ENCODE measurements at places on chromosomes 5 and 9.

GRCh38 chr5:458547-459353 lies 15.8 kb downstream of the EXOC3 start:
- peak; percentile 53 for DNase-seq

DNA sequence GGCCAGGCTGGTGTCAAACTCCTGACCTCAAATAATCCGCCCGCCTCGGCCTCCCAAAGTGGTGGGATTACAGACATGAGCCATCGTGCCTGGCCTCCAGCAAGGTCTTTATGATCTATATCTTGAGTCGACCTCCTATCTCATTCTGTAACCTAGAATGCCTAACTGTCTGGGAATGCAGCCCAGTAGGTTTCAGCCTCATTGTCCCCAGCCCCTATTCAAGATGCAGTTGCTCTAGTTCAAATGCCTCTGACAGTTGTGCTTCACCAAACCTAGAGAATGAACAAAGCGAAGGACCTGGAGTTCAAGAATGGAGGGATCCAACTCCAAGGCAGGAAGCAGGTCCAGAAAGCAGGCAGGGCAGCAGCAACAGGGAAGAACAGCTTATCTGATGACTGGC lies 30.8 kb downstream of the GLRX start:
- DNase-seq: no peak

DNA sequence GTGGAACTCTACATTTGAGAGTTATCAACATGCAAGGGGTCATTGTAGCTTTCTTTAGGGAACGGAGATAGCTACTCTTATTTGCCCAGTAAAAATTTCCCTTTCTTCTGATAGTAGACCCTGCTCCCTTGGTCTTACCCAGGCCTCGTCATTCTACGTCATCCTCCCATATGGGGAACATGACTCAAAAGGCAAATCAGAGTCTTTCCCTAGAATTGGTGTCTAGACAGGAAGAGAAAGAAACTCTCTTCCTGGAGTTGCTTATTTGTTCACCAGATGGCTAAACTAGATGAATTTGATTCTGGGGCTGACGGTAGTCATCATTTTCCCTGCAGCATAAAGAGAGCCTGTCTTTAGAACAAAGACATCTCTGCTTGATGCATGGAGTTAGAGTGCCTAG lies 12.2 kb upstream of the SLC38A9 start:
- DNase-seq: no peak

DNA sequence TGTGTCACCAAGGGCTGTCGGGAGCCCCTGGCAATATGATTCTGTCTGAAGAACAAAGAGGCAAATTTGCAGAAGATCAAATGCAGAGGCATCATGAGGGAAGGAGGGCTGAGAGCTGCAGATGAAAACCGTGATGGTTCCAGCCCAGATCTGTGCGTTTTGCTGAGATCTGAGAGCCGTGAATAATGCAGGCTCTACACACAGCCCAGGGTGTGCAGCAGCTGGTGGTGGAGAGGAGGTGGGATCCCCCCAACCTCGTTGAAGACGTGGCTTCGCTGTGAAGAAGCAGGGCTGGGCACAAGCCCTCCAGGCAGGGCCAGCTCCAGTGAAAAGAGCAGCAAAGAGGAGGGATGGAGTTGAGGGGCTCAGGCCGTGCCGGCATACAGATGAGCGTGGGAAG lies 75.5 kb downstream of the TSPAN17 start:
- no peak for DNase-seq

DNA sequence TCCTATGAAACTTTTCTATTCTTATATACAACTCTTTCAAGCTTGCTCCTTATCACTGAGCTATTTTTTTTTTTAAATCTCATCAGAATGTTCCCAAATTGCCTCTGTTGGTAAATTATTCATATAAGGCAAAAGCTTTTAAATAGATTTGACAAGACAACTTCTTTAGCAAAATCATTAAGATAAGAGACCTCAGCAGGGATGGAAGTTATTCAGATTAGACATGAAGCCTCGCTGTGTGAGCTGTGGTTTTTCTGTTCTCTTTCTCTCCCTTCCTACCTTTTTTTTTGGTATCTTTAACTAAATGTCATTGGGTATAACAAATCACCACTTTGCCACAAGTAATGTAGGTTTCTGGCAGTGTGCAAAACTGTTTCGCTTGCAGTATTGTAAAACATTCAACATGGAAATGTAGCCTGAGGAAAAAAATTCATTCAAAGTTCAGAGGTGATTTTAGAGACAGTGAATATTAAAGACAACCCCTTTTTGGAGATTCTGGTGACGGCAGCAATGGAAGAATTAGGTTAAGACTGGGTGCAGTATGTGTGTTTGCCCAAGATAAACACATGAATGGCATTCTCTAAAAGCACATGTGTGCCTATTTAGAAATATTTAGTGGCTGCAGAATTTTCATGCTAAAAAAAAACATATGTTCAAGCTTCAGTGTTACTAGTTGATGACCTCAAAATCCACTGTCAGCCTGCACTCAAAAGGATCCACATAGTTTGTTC lies 467.1 kb downstream of the ZNF608 start:
- DNase-seq: no peak

DNA sequence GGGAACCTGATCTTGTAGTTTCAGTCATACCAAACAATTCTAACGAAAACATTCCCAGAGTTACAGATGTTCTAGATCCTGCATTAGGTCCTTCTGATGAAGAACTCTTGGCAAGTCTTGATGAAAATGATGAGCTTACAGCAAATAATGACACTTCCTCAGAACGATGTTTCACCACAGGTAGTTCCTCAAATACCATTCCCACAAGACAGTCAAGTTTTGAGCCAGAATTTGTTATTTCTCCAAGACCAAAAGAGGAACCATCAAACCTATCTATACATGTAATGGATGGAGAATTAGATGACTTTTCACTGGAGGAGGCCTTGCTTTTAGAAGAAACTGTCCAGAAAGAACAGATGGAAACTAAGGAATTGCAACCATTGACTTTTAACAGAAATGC lies 21.0 kb downstream of the RMI1 start:
- no peak for DNase-seq
